Spinal cord (tissue), 10 donors: ENCODE measurements at places on chromosomes 11 and 22.

DNA sequence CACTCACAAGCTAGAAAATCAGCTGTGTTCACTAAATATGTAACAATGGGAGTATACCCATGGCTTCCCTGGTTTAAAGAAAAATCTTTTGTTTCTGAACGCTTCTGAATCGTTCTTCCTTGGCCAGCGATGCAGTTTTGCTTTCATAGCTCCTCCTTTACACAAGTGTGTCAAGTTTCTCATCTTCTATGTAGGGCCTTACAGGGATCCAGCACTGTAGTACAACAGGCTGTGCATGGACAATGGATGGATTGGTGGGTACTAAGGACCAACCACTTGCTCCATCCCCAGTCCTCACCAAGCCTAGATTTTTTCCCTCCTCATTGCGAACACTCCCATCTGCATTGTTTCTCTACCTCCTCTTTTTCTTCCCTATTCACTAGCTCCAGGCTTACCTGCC, 24.3 kb upstream of the POU2AF2 start:
- no peak for DNase-seq

- DNase-seq: no peak
These were observed 273.3 kb upstream of the C11orf87 start for GRCh38 chr11:109148669-109149068.

DNA sequence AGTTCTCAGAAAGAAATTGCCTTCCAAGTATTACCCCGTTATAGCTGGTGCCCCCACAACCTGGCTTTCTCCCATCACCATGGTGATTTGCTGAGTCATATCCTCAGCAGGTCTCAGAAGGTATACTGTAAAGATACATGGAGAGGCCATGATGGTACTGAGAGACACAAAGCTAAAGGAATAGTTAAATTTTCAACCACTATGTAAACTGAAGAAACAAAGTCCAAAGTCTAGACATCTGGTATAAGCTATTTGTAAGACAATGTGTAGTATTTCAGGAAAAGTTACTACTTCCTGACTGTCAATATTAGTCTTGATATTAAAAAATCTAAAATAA, 377.1 kb downstream of the DCDC1 start:
- DNase-seq: no peak

- DNase-seq: no peak
These were observed 1022.0 kb downstream of the TBC1D22A start for GRCh38 chr22:47784367-47784983.

- peak; percentile 69 for DNase-seq
These were observed 32.1 kb upstream of the SLC5A12 start for GRCh38 chr11:26753723-26754504.

DNA sequence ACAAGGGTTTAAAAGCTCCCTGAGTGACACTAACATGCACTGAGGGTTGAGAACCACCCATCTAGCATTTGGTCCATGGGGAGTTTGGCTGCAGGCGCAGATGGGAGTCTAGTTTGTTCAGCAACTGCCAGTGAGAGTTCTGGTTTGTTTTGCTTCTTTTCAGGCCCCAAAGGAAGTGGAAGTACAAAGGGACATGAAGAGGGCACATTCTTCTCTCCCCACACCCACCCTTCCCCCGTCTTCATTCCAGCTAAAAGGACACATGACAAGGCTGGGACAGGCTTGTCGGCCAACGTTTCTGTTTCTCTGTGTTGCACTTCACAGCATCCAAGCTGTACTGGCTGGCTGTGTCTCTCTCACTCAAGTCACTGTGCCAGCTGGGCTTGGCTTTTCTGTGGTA, 8.2 kb upstream of the ENDOD1 start:
- DNase-seq: peak; percentile 15

DNA sequence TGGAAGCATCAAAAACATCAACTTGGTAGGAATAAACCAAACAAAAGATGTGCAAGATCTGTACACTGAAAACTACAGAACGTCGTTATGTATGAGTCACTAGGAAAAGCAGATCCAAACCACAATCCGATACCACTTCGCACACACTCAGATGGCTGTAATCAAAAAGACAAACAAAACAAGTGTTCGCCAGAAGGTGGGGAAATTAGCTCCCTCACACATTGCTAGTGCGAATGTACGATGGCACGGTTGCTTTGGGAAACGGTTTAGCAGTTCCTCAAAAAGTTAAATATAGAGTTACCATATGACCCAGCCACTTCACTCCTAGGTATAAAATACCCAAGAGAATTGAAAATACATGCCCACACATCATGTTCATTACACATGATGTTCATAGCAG, 14.8 kb upstream of the CARD10 start:
- DNase-seq: peak; percentile 90
